ENCODE measurements at places on chromosomes 3 and 15.
A peak's percentile ranks its signal among the peaks of the same experiment; 100 is the strongest.

DNA sequence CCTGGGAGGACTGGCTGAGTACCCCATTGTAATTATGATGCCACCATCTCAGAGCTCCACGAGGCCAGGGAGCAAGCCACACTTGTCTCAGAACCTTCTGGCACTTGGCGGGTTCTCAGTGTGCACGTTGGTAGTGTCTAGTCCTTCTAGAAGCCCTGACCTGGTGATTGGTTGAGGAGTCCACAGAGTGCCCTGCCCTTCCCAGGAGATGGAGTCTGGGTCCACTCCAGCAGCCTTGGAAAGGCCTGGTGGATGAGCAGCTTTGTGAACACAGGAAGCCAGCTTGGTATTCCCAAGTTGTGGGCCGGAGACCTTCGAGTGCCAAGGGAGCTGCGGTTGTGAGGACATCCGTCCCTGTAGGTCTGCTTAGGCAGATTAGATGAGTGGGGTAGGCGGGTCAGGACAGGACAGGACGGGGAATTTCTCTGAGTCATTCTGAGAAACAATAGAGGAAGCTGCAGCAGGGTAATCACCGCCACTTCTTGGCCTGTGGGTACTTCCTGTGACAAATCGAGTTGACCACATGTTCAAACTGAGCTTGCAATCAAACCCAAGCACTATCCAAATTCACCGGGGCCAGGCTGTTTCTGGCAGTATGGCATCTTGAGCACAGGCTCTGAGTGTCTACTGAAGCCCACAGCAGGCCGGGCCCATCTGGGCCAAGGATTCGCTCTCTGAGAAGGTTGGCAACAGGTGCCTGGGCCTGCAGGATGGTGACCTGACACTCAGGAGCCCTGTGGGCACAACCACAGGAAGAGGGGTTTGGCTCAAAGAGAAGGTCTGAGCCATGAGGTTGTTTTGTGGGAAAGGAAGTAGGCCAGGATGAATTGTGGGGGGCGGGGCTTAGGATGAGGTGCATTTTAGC, 71.5 kb upstream of the PLXNA1 start:
- peaks cover 12% of the 10 kb centered on the region for H3K36me3 ChIP-seq
- H3K4me3 ChIP-seq: no peak overlapping the region
- H3K4me1 ChIP-seq: peaks cover 38% of the 10 kb centered on the region
- no peaks in the 10 kb centered on the region for H3K27me3 ChIP-seq

- no peak overlapping the region for H3K27ac ChIP-seq
- H3K4me3 ChIP-seq: no peak overlapping the region
- no peaks in the 10 kb centered on the region for H3K36me3 ChIP-seq
- DNase-seq: no peak
Observed at GRCh38 chr15:44034933-44035624, 160.0 kb downstream of the FRMD5 start.

GRCh38 chr15:94414916-94415315, 183.6 kb downstream of the MCTP2 start:
- H3K27me3 ChIP-seq: no peaks in the 10 kb centered on the region
- H3K27ac ChIP-seq: no peak overlapping the region
- no peak for DNase-seq
- H3K4me3 ChIP-seq: no peak overlapping the region
- no peaks in the 10 kb centered on the region for H3K4me1 ChIP-seq

DNA sequence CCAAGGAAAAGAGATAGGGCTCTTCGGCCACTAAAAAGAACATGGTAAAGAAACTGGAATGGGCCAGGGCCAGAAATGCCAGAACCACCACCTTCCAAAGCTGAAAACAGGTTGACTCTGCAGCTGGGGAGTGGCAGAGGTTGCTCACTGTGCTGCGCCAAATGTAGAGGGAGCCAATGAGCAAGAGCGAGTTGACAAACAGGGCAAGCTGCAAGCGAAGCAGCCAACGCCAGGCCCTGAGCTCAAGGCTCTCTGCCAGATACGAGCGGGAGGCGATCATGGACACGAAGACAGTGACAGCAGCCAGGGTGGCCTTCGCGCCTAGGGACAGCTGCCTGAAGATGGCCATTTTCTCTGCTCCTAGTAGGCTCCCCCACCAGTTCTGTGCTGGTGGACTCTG, 3.1 kb downstream of the GLB1 start:
- H3K27me3 ChIP-seq: no peaks in the 10 kb centered on the region
- no peak overlapping the region for H3K4me3 ChIP-seq
- peaks cover 13% of the 10 kb centered on the region for H3K36me3 ChIP-seq
- DNase-seq: no peak
- H3K4me1 ChIP-seq: peaks cover 7% of the 10 kb centered on the region
- H3K27ac ChIP-seq: no peak overlapping the region

GRCh38 chr3:70973558-70973957, 610.0 kb downstream of the FOXP1 start:
- H3K27me3 ChIP-seq: no peaks in the 10 kb centered on the region
- no peak for DNase-seq
- no peaks in the 10 kb centered on the region for H3K4me1 ChIP-seq
- H3K27ac ChIP-seq: no peak overlapping the region
- peaks cover 96% of the 10 kb centered on the region for H3K36me3 ChIP-seq

DNA sequence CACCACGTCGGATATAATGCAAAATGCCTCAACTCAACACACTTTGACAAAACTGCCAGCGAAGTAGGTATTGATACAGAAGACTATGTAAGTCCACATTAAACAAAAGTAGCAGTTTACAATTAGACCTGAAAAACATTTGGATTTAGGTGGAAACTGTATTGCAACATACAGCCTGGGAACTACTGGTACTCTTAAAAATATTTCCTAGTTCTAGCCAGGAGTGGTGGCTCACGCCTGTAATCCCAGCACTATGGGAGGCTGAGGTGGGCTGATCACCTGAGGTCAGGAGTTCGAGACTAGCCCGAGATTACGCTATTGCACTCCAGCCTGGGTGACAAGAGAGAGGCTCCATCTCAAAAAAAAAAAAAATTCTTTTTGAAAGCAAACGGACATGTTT, 246.2 kb downstream of the ZBTB20 start:
- no peaks in the 10 kb centered on the region for H3K4me1 ChIP-seq
- no peak for DNase-seq
- no peaks in the 10 kb centered on the region for H3K27me3 ChIP-seq
- no peak overlapping the region for H3K27ac ChIP-seq

DNA sequence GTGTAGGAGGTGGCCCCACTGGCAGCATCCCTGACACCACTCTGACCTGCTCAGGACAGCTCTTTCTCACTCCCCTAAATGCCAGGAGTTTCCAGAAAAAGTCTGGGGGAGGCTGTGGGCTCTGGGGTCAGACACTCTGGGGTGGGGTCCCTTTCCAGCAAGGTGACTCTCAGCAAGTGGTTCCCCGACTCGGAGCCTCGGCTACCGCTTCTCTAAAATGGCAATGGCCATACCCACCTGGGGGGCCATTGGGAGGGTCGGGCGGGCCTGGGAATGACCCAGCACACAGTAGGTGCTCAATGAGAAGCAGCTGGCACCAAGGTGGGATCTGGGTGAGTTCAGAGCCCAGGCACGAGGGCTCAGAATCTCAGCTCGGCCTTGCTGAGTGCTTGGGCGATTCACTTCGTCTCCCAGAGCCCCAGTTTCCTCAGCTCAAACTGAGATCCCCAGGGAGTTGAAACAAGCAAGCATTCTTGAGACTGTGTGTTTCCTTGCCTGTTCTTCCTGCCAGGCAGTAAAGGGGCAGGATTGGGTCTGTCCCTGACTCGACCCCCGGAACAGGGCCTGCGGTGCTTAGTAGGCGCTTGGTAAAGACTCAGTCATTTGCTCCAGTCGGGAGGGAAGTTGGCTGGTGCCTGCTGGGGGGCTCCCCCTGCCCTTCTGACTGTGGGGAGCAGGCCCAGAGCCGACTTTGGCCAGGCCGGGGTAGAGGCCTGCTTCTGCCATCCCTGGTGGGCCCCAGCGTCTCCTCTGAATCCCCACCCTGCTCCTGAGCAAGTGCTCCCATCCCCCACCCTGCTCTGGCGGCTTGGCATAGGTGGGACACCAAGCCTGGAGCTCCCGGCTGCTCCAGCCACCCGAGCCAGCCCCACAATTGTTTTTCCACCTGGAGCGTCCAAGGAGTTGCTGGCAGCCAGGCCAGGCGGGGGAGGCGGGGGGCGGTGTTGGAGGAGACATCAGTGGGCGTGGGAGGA, 32.9 kb upstream of the FBLN2 start:
- DNase-seq: no peak
- no peaks in the 10 kb centered on the region for H3K36me3 ChIP-seq
- H3K27ac ChIP-seq: no peak overlapping the region

DNA sequence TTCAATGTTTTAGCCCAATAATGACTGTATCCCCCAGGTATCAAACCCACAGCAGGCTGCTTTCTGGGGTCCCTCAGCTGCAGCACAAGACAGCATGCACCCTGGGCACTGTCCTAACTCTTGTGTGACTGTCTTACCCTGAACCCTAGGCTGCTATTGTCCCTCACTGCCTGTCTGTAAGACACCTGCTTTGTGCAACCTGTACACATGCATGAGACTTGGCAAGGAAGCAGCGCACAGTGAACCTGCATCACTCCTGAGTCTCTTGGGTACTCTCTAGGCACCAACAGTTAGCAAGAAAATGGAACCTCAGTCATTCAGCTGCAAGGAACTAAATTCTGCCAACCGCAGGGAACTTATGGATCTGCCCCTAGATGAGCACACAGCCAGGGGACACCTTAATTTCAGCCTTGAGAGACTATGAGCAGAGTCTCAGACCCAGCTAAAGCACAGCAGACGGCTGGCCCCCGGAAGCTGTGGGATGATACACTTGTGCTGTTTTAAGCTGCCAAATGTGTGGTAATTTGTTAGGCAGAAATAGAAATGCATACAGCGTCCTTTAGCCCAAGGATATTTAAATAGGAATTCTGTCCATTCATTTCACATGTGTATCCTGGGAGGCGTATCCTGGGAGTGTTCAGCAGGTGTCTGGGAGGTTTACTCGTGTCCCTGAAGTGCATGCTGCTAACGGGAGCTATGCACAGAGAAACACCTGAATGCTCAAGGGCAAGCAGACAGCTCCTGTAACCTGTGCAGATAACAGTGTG, 223.8 kb downstream of the KLF13 start:
- H3K4me1 ChIP-seq: no peaks in the 10 kb centered on the region
- H3K4me3 ChIP-seq: no peak overlapping the region
- no peaks in the 10 kb centered on the region for H3K36me3 ChIP-seq
- no peak for DNase-seq
- no peak overlapping the region for H3K27ac ChIP-seq
- H3K27me3 ChIP-seq: no peaks in the 10 kb centered on the region

- H3K4me3 ChIP-seq: no peak overlapping the region
- no peak for DNase-seq
- H3K36me3 ChIP-seq: no peaks in the 10 kb centered on the region
- no peak overlapping the region for H3K27ac ChIP-seq
Observed at GRCh38 chr3:61565569-61565968, 4.2 kb downstream of the PTPRG start.

GRCh38 chr3:157913741-157914150, 192.5 kb downstream of the SHOX2 start:
- no peaks in the 10 kb centered on the region for H3K4me1 ChIP-seq
- no peak for DNase-seq
- no peak overlapping the region for H3K27ac ChIP-seq
- H3K27me3 ChIP-seq: no peaks in the 10 kb centered on the region
- H3K4me3 ChIP-seq: no peak overlapping the region

DNA sequence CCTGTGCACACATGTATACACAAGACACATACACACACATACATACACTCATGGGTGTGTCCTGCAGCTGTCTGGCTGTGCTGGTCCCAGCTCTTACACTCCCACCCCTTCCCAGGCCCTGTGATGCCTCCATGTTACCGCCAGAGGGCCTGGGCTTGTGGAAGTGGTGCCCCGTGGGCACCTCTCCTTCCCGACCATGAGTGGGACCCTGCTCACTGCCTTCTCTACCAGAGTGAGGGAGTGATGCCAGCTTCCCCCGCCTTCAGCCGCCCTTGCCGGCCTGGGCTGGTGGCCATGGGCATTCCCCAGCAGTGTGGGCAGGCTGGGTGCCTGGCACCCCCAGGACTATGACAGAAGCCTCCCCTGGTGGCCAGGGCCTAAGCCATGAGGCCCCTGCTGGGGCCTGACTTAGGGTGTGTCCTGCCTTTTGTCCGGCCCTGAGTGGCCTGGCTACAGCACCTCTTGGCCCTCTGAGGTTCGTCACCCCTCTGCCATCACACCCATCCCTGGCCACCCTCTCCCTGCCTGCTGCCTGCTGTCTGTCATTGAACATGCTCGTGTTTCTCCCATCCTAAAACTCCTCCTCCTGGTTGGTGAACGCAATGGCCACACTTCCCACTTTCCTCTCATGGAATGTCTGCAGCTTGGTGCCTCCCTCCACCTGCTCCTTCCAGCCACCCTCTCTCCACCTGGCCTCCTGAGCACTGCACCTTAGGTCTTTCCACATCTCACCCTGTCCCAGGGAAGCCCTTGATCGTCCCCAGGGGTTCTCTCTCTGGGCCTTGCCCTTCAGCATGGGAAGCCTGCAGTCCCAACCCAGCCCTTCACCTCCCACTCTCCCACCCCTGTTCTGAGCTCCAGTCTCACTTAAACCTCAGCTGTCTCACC, 14.6 kb downstream of the HDAC11 start:
- no peaks in the 10 kb centered on the region for H3K27me3 ChIP-seq
- DNase-seq: no peak
- no peaks in the 10 kb centered on the region for H3K36me3 ChIP-seq
- no peaks in the 10 kb centered on the region for H3K4me1 ChIP-seq
- H3K4me3 ChIP-seq: no peak overlapping the region

DNA sequence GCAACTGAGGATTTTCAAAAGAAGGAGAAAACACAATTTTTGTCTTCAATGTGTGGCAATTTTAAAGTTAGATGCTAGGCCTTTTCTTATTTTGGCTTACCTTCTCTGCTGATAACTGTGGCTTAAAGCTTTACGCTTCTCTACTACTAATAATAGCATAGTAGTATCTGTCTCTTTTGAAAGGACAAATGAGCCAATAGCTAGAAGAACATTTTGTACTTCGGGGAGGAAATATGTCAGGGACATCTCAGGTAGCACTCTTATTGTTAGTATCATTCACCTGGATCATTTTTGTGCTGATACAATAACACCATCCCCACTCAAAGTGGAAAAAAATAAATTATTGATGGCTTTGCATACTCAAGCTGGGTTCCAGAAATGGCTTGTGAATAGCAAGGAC, 586.1 kb upstream of the TBL1XR1 start:
- no peak overlapping the region for H3K27ac ChIP-seq
- H3K4me3 ChIP-seq: no peak overlapping the region

GRCh38 chr15:64774629-64775493, 528 bp downstream of the RBPMS2 start:
- no peaks in the 10 kb centered on the region for H3K36me3 ChIP-seq
- H3K27ac ChIP-seq: no peak overlapping the region
- H3K4me3 ChIP-seq: peak overlapping the region; percentile 3
- peak; percentile 8 for DNase-seq
- H3K4me1 ChIP-seq: no peaks in the 10 kb centered on the region
- H3K27me3 ChIP-seq: peaks cover 9% of the 10 kb centered on the region

Data from T-cell (primary cell).